Hippocampal formation (tissue), 2 donors: ENCODE measurements at places on chromosomes 1 and 21.
A peak's percentile ranks its signal among the peaks of the same experiment; 100 is the strongest.

DNA sequence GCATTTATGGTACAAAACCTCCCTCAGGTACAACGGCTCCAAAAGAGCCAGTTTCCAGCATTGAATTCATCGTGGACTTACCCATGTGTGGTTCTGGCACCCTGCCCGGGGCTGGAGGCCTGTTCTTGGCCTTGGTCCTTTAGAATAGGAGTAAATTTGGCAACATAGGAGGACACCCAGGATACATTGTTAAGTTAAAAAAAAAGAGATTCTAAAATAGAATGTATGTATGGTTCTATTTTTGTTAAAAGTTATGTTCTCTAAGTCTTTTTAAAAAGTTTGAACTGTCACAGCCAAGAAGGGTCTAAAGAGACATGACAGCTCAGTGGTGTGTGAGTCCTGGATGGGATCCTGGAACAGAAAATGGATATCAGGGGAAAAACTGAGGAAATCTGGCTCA is 25.9 kb downstream of the EPHX1 start:
- no peak for DNase-seq

GRCh38 chr1:160862203-160863060 is at the start of gene CD244:
TSS of gene CD244 (minus strand) at chr1:160862887. CDS start at chr1:160862677, 210 bp downstream.
- DNase-seq: no peak

DNA sequence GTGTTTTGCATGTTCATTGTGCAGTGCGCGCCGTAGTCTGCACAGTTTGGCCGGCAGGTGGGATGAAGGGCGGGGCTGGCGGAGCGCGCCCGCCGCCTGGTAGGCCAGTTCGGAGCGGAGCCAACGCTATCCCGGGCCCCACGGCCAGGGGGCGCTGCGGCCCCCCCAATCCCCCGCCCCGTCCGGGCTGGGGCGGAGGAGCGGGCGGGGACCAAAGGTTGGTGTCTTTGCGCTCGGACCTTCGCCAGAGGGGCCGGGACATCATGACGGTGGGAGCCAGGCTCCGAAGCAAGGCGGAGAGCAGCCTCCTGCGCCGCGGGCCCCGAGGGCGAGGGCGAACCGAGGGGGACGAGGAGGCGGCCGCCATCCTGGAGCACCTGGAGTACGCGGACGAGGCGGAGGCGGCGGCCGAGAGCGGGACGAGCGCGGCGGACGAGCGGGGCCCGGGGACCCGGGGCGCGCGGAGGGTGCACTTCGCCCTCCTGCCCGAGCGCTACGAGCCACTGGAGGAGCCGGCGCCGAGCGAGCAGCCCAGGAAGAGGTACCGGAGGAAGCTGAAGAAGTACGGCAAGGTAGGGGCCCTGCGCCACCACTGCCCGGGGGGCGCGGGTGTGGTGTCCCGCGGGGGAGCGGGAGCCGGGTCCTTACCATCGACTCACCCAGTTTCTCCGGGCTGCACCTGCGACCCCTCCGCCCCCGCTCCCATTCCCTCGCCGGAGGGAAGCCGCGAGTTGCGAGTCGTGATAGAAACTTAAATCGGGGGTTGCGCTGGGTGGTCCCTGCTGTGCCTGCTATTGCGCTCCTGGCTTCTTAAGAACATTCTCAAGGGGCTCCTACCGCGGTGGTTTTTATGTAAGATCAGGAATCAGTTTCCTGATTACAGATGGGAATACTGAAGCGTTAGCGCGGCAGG is at the start of gene C1orf115:
TSS of gene C1orf115 (plus strand) at position 224 of the 913 bp plus-strand sequence. CDS start at position 264, 40 bp downstream.
- peak; percentile 15 for DNase-seq

- DNase-seq: no peak
Measured at GRCh38 chr1:20242890-20243479, 47.7 kb upstream of the VWA5B1 start.

DNA sequence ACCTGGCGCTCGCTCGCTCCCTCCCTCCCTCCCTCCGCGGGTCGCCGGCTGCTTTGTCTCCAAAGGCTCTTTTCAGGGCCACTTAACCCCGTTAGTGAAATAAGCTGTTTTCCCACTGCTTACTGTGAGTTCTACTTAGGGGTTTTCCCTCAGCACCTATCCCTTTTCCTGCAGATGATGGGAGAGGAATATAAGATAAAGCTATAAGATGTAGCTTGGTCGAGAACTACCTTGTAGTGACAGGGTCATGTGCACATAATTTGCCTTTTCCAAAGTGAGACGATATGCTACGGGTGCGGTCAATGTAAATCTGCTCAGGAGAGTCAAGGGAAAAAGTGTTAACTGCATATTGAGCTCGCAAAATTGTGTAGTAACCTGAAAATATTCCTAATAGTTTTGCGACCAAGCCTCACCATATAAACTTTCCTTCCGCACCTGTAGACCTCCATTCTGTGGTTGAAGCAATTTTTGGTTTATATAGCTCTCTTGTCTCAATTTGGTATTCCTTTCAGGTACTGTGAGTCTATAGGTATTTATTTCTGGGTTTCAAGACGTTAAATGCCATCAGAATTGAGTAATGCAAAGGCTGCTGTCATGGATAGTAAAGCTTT is 55.8 kb upstream of the BOLA1 start:
- DNase-seq: no peak
